ENCODE measurements at places on chromosomes 11 and 22.
A peak's percentile ranks its signal among the peaks of the same experiment; 100 is the strongest.

DNA sequence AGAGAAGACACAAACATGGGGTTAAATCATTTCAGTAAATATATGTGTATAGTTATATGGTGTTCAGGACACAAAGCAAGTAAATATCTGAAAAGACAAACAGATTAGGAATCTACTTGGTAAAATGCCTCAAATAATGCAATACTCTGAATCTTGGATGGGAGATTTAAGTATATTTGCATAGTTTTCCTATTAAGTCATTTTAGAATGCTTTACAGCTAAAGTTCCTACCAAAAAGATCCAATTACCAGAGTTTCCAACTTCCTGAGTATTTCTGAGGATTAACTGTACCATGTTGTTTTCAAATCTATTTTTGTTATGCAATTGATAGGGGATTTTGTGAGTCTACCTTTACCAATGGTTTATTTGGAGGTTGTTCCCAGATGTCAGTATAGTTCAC is 424.4 kb upstream of the CCDC179 start:
- no peak overlapping the region for H3K4me3 ChIP-seq
- H3K27me3 ChIP-seq: no peaks in the 10 kb centered on the region
- no peak for DNase-seq
- no peaks in the 10 kb centered on the region for H3K4me1 ChIP-seq
- H3K27ac ChIP-seq: no peak overlapping the region

DNA sequence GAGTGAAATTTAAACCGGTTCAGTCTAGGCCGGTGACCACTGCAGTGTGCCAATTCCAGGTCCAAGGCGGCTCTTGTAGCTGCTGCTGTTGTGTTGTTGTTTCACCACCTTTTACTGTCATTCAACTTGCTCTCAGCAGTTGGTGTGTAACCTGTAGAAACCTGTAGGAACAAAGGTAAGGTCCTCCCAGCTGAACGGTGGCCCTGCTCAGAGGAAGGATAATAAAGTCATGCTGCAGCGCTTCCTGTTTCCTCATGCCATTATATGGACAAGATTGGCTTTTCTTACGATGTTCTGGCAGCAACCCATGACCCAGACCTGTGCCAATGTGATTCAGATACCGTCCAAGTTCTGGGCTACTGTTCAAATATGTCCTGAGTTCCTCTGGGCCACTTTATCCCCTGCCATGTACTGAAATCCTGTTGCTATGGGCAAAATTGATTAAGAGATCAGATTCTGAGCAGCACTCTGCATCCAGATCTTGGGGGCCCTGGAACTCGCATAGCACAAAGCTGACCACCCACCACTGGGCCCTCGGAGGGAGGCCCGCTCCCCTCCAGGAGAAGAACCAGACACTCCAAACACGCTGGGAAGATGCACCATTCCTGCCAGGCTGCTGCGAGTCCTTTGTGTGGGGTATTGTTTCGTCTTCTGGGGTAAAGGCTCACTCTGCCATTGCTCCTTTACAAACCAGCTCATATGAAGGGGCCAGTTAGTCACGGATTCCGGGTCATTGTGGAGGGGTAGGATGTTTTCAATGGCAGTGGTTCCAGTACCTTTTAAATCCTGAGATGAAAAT is 13.2 kb downstream of the FAM181B start:
- H3K27ac ChIP-seq: no peak overlapping the region
- H3K4me3 ChIP-seq: no peak overlapping the region
- DNase-seq: no peak
- peaks cover under 1% of the 10 kb centered on the region for H3K27me3 ChIP-seq

DNA sequence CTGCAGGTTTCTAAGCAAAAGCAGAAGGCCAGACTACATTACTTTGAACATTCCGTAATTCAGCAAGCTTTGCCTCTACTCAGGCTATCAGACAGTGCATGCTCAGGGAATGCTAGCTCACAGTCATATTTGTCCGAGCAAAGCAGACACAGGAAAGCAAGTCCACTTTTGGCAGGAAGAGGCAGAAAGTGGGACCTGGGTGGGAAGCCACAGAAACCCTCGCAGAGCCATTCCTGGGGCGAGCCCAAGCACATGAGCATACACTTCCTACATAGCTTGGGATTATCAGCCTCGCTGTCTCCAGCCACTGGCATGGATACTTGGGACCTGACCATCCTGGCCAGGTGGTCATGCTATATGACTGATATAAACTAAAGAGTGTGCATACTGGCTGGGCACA is 113.3 kb downstream of the TRIM29 start:
- peaks cover 62% of the 10 kb centered on the region for H3K27me3 ChIP-seq
- no peak overlapping the region for H3K4me3 ChIP-seq
- H3K27ac ChIP-seq: no peak overlapping the region

GRCh38 chr11:77042111-77042726 is 8.0 kb downstream of the B3GNT6 start:
- peaks cover 41% of the 10 kb centered on the region for H3K27me3 ChIP-seq
- no peak for DNase-seq
- no peak overlapping the region for H3K27ac ChIP-seq
- H3K4me1 ChIP-seq: peaks cover 8% of the 10 kb centered on the region

- H3K36me3 ChIP-seq: no peaks in the 10 kb centered on the region
- H3K4me3 ChIP-seq: no peak overlapping the region
- no peak overlapping the region for H3K27ac ChIP-seq
Measured at GRCh38 chr22:33883561-33883960, 36.7 kb downstream of the LARGE1 start.

- DNase-seq: no peak
- peaks cover 8% of the 10 kb centered on the region for H3K4me1 ChIP-seq
- H3K27me3 ChIP-seq: no peaks in the 10 kb centered on the region
- no peak overlapping the region for H3K4me3 ChIP-seq
Measured at GRCh38 chr11:14253421-14253820, 105.6 kb downstream of the RRAS2 start.

- peaks cover 98% of the 10 kb centered on the region for H3K27me3 ChIP-seq
- peak overlapping the region; percentile 78 for H3K4me3 ChIP-seq
- no peak for DNase-seq
- H3K36me3 ChIP-seq: peaks cover 3% of the 10 kb centered on the region
Measured at GRCh38 chr22:19755722-19756287, 4.8 kb upstream of the TBX1 start.

GRCh38 chr11:66609721-66610617 is 6.5 kb upstream of the RBM14 start:
- no peaks in the 10 kb centered on the region for H3K27me3 ChIP-seq
- H3K4me3 ChIP-seq: no peak overlapping the region
- H3K4me1 ChIP-seq: peaks cover 5% of the 10 kb centered on the region
- peak overlapping the region; percentile 44 for H3K27ac ChIP-seq
- DNase-seq: no peak

DNA sequence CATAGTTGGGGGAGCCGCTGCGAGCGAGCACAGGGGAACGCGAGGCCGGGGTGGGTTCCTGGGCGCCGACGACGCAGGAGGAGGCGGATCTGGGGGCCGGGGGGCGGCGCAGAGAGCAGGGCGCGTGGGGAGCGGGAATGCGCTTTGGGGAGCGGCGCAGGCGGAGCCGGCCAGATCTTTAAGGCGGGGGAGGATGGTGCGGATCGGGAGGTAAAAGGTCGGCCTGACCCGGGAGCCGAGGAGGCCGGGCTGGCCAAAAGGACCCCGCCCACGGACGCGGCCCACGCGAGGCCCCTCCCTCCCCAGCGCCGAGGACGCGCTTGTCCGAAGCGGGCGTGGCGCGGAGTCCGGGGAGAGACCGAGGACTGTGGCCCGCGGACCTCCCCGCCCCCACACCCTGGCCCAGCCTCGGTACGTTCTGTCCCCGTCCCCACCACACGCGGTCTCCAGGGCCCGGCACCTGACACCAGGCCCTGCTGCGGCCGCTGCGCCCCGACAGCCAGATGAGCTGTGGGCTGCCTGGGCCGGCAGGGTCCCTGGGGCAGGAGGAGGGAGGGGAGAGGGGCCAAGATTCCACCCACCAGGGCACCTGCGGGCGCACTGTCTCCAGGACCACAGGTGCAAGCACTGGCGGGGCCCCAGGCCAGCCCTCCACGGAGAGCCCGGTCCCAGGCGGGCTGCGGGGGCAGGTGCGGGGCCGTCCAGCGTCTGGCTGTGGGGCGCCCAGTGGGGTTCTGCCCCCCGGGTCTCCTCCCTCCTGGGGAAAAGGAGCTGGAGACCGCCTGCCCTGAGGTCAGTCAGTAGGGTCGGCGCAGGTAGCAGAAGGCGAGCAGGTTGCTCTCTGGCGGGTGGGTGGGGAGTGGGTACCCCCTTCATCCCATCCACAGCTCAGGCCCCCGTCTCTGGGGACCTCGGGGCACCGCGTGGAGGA is 10.9 kb downstream of the PIM3 start:
- H3K36me3 ChIP-seq: peaks cover 53% of the 10 kb centered on the region
- H3K27me3 ChIP-seq: no peaks in the 10 kb centered on the region
- H3K27ac ChIP-seq: peak overlapping the region; percentile 98
- no peak for DNase-seq

GRCh38 chr11:40094954-40095353 is 1364.5 kb downstream of the LRRC4C start:
- no peaks in the 10 kb centered on the region for H3K36me3 ChIP-seq
- no peak overlapping the region for H3K4me3 ChIP-seq
- H3K27ac ChIP-seq: no peak overlapping the region
- no peaks in the 10 kb centered on the region for H3K4me1 ChIP-seq

DNA sequence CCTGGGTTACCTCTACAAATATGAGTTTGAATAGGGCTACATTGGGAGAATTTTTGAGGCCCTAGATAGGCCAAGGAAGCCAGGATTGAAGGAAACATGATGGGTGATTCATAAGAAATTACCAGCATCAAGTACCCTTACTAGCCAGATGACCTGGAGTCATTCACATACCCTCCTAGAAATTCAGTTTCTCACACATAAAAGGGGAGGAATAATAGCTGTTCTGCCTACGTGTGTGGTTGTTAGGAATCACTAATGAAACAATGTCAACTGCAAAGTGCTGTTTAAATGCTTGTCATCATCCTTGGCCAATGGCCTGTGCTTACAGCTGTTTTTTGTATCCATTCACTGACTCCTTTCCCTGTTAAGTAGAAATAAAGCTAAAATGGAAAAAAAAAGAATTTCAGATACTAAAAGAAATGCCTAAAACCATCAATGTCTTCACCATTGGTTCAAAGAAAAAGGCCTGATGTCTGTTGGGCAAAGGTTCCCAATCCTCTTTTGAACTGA is 114.4 kb downstream of the NCAM1 start:
- DNase-seq: no peak
- H3K4me3 ChIP-seq: no peak overlapping the region
- no peak overlapping the region for H3K27ac ChIP-seq
- H3K4me1 ChIP-seq: no peaks in the 10 kb centered on the region
- no peaks in the 10 kb centered on the region for H3K36me3 ChIP-seq

- peak overlapping the region; percentile 84 for H3K4me3 ChIP-seq
- H3K27ac ChIP-seq: peak overlapping the region; percentile 49
- no peaks in the 10 kb centered on the region for H3K27me3 ChIP-seq
Measured at GRCh38 chr11:110295531-110296225, 736 bp downstream of the RDX start.

GRCh38 chr22:28442264-28442710 is 237.4 kb downstream of the TTC28 start:
- no peaks in the 10 kb centered on the region for H3K36me3 ChIP-seq
- peak overlapping the region; percentile 61 for H3K4me3 ChIP-seq
- H3K4me1 ChIP-seq: peaks cover 6% of the 10 kb centered on the region
- H3K27ac ChIP-seq: no peak overlapping the region
- DNase-seq: peak; percentile 5

DNA sequence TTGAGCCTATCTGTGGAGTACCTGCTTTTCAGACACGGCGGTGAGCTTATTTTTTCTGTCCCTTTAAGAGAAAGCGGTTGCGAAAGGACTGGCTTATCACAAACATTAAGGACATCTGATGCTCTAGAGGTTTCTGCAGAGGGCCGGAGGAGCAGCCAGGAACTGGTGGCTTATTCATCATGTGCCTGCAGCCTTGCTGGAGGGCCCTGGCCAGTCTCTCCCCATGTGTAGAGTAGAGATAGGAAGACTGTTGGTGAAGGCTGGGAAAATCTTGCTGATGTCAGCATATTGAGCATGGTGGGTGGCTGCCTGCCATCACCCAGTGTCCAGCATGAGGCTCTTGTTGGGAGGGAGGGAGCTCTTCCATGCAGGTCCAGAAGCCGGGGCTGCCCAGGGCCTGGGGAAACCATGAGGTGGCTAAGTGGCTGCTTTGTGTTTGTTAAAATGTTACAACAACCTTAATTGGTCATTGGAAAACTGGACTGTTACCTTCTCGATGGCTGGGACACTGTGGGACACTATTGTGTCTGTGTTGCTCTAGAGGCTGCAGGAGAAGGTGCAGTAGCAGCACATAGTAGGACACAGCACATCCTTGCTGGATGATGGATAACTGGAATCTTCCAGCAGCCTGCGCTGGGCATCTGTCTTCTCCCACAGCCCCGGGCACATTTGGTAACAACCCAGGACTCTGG is 54.3 kb downstream of the TSPAN18 start:
- no peak for DNase-seq
- no peaks in the 10 kb centered on the region for H3K27me3 ChIP-seq
- H3K27ac ChIP-seq: no peak overlapping the region
- H3K36me3 ChIP-seq: peaks cover 7% of the 10 kb centered on the region
- no peak overlapping the region for H3K4me3 ChIP-seq

DNA sequence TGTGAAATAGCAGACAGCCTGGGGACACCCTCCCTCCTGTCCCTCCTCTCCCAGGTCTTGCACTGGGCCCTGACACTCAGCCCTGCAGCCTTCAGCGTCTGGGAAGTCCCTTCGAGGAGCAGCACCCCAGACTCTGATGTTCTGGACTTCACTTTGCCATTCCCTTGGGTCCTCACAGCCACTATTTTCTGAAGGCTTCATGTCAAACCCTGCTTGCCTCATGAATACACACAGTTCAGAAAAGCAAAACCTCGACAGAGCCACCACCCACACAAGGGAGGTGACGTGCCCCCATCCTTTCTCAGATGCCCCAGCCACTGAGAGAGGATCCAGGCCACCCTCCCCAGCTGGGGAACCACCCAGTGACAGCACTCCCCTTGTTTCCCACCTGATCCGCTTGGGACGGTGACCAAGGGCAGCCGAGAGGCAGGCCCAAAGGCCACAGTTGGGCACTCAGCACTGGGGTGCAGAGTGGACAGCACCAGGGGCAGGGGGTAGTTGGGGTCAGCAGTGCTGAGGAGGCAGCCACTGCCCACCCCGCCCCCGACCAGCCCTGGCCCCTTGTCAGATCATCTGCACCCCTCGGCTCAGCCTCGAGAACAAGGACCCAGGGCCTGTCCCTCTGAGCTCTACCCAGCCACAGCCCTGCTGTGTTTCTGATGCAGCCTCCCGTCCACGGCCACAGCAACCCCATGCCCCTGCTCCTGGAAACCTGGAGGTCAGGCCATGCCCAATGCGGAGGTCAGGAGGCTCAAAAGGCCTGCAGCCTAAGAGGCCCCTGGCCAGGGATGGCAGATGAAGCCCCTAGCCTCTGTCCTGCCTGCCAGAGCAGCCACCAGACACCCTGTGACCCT is 3.1 kb upstream of the TNNT3 start:
- no peak for DNase-seq
- peaks cover 16% of the 10 kb centered on the region for H3K27me3 ChIP-seq
- H3K27ac ChIP-seq: peak overlapping the region; percentile 6
- H3K4me3 ChIP-seq: no peak overlapping the region
- peaks cover 20% of the 10 kb centered on the region for H3K4me1 ChIP-seq
- H3K36me3 ChIP-seq: peaks cover 11% of the 10 kb centered on the region

DNA sequence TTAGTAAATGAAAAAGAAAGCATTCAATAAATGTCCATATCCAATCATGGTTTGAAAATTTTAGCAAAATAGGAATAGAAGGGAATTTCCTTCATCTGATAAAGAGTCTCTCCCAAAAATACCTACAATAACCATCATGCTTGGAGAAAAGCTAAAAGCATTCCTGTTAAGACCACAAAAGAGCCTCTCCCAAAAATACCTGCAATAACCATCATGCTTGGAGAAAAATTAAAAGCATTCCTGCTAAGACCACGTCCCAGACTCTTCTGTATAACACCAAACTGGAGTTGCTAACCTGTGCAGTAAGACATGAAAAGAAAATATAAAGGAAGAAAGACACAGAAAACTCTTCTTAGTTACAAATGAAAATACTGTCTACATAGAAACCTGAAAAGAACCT is 69.4 kb downstream of the LINC01488 start:
- peaks cover 9% of the 10 kb centered on the region for H3K4me1 ChIP-seq
- DNase-seq: no peak
- no peak overlapping the region for H3K27ac ChIP-seq
- peaks cover 5% of the 10 kb centered on the region for H3K36me3 ChIP-seq
